Fibroblast of the aortic adventitia (primary cell): ENCODE measurements at places on chromosomes 11 and 22. TPM values are rescaled to one million over a fixed set of nuclear protein-coding genes. Genes with fewer than 3 reads are reported as not detected.

- no peak for DNase-seq
Measured at GRCh38 chr22:37329238-37330140, 47.2 kb downstream of the CYTH4 start.

DNA sequence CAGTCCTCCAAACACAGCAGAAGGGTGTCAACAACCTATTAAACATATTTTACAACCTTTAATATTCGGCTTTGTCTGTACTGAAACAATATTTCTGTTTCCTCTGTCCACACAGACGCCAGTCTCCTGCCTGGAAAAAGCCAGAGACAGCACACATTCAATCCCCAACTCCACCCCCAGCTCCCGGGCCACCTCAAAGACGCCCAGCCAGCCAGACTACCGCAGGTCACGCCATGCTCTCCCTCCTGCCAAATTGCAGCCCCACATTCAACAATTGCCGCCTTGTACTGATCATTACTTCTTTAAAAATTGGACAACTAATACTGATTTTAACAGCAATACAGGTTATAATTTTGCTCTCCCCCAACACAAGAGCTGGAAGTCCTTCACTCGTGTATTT, 1.2 kb downstream of the SERGEF start:
- DNase-seq: no peak

- no peak for DNase-seq
Measured at GRCh38 chr11:128474036-128474874, 113.1 kb downstream of the ETS1 start.

GRCh38 chr22:40412441-40412840, 42.0 kb downstream of the SGSM3 start:
- DNase-seq: no peak

DNA sequence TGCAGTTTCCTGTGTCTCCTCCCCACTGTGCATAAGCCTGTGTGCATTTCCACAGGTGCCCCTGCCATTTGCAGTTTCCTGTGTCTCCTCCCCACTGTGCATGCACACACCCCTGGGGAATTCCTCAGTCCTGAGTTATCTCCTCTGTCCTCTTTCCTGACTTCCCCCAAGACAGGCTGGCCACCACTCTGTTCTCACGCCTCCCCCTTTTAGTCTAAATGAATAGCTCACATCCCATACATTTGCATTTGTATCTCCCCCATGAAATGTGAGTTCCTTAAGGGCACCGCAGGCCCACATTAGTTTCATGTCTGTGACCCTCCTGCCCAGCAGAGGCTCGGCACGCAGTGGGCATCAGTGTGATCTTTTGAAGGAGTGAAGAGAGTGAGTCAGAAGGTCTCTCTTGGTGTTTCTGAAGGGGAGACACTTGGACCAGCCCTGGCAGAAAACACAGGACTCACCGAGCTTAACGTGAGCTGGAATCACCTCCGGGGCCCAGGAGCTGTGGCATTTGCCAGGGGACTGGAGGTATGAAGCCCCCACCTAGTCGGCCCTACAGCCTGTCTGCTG, 6.2 kb downstream of the LRRC74B start:
- no peak for DNase-seq

DNA sequence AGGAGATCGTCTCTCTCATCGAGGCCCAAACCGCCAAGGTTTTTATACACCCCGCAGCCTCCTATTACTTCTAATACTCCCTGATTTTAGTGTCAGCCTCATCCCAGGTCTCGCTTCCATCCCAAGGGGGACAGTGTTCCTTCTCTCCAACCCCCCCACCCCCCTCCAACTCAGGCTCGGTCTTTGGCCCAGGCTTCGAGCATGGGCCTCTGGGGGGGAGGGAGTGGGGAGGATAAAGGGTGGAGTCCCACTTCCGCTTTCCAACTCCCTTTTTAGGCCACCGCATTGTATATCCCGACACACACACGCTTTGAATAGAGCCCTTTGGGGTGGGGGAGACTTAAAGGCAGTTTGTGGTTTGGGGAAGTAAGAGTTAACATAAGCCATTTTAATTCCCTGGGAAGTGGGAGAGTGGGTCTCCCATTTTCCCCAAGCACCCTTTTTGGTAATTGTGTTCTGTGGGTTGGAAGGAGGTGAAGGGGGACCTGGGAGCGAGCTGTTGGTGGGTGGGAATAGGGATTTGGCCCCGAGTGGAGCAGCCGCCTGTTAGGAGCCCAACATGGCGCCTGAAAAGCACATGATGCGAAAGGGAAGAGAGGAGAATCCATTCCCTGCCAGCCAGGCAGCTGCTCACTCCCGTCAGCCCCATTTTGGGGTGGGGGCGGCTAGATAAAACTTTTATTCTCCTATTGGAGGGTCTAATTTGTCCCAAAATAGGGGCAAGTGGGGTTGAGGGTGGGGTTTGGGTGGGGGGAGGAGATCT, 844 bp downstream of the PCF11 start:
- peak; percentile 53 for DNase-seq

DNA sequence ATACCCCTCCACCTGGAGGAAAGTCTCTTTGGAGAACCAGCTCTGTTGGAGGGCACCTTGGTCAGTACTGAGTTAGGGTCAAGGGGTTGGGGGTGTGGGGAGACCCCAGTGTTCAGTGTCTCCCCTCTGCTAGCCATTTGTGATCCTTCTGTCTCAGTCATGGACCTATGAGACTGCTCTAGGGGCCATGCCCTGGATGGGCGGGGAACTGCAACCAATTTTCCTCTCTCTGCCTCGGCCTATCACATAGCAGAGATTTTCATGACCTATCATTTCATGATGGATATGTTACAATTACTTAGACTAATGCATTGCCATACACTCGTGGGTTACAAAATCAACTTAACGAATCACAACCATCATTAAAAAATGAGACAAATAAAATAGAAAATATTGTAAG, 7.4 kb downstream of the OTOG start:
- no peak for DNase-seq

DNA sequence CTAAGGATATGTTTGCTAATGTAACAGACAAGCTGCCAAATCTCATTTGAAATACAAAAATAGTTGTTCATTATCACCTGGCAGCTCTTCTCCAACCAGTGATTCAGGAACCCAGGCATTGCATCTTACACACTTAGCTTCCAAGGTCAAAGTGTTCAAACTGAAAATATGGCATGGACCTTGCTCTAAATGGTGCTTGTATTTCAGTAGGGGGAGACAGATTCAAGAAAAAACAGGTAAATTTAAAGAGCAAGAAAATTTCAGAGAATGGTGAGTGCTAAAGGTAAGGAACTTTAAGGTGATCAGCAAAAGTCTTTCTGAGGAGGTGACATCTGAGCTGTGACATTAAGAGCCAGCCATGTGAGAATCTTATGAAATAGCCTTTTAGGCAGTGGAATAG, 82.8 kb upstream of the E2F8 start:
- DNase-seq: no peak

The ROBO4 gene
- 1.3 and 3.3 TPM in 2 replicates for total RNA-seq

The OR51B4 gene
- 0.18 TPM in 1 of 2 replicates, not detected in the other for total RNA-seq

The MAPK8IP2 gene
- total RNA-seq: 0.27 and 1.1 TPM in 2 replicates

The GAB4 gene
- total RNA-seq: not detected in 2 replicates

The P2RY2 gene
- 0.18 TPM in 1 of 2 replicates, not detected in the other for total RNA-seq
